ENCODE measurements at places on chromosomes 5 and 9.

DNA sequence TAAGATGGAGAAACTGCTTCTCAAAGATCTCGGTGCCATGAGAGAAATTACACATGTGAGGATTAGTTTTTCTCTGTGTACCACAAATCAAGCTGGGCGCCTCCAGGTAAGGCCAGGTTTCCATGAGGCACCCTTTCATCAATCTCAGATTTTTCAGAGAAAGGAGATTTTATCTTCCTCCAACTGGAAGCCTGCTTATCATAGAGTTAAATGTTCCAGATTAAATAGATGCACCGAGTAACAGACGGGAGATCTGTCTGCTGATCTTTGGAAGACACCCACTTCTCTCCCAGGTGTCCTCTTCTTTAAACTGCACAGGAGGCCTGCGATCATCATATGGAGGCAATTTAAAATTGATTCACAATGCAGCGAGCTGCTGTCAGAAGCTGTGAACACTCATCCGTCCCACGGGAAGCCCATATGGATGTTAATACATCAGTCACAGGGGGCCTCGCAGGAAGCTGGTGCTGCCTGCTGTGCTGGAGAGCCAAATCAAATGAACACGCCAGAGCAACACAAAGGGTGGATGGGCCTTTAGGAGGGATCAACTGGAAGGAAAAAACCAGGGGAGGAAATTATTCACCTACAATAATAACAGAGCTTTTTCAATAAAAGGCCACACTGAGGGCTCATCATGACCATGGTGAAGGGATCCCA, 93.3 kb downstream of the TLE1 start:
- peak; percentile 37 for DNase-seq

GRCh38 chr9:31759703-31760102, 624.7 kb upstream of the ACO1 start:
- no peak for DNase-seq

DNA sequence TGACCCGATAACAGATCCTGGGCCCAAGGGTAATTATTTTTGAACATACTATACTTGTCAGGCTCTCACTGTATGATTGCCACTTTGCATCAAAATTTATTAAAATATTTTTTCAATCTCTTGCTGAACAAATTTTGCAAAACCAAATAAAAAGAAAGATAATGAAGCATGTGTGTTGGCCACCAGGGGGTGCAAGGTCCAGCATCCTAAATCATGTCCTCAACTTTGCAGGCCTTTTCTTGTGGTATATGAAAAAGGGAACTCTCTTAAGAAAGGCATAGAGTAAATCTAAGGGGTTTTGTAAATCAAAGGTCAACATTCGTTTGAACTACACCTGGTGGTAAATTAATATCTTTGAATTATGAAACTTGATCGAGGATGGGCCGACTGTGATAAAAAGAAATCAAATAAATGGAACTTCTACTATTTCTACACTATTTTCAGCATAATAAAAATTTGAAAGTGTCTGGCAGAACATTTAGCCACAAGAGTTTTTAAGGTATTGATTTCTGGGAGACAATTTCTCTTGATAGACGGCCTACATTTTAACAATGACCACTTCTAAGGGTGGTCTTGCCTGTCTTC, 676.5 kb downstream of the DMRTA1 start:
- no peak for DNase-seq

- no peak for DNase-seq
These were observed 39.3 kb downstream of the NUDT12 start for GRCh38 chr5:103523319-103523718.

- DNase-seq, result no peak
These were observed 121.5 kb downstream of the FEM1C start for GRCh38 chr5:115423051-115423450.

- DNase-seq, result no peak
These were observed 24.9 kb upstream of the ELAVL2 start for GRCh38 chr9:23850690-23851629.

- peak; percentile 51 for DNase-seq
These were observed 25.0 kb downstream of the TNFSF8 start for GRCh38 chr9:114905170-114905940.

DNA sequence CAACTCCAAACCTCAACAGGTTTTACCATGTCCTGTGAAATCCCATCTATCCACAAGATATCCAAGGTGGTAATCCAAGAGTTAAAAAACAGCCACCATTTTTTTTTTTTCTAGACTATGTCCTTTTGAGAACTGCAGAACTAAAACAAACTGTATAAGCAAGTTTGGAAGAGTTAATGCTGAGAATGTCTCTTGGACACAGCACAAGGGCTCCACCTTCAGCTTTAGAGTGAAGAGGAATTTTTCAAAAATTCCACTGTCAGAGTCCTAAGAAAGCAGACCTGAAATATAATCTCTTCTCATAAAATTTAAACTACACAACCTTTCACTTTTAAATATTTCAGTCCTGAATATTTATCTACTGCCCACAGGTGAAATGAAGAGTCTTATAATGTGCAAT, 167.8 kb upstream of the CCNG1 start:
- DNase-seq, result no peak

DNA sequence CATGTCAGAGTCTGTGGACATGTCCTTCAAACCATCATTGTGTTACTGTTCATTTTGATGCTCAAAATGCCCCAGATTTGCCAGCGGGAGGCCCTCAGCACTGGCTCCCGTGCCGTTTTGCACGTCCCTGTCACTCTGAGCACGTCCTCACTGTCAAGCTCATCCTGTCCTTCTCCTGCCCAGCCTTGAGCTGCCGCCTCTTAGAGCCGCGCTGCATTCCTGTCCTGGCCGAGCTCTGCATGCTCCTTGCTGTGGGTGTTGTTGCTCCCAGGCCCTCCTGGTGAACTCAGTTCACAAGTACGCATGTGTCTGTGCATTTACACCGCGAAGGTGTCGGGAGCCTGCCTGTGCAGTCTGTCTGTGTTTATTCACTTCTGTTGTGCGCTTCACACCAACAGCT, 62.2 kb downstream of the WNK2 start:
- no peak for DNase-seq

DNA sequence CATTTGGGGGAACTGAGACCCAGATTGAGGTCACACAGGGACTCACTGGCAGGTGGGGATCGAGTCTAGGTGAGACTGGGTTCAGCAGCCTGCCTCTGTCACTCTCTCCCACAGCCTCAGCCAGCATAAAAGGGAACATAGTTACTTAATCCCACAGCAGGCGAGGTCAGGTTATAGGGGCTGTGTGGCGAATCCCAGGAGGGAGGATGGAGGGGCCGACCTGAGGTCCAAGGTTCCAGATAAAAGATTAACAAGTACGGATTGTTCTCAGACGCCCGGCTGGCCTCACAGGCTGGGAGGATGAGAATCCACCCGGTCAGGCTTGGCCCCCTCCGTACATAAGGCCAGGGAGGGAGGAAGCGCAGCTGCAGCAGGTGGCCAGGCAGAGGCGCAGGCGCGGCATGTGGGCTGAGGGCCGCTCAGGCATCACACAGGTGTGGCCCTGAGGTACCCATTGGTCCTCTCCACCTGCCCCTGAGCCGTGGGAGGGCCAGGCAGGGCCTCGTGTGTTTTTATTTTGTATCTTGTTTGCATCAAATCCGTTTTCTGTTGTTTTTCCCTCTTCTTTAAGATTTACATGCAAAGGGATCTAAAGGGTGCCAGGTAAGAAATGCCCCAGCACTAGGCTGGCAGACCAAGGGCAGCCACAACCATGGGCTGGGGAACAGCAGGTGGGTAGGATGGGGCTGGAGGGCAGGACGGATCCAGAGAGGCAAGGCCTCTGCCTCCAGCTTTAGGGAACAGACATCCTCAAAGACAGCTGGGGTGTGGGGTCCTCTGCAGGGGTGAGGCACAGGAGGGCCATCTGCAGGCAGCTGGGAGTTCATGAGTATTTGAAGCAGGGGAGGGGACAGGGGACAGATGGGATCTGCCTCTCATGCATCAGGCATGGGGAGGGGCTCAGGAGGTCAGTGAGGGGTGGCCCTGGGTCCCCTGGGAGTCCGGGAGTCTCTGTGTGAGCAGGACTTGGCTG, 3.6 kb downstream of the SUSD3 start:
- DNase-seq, result no peak

- DNase-seq, result no peak
These were observed 1.4 kb downstream of the ZSWIM6 start for GRCh38 chr5:61333321-61333953.

DNA sequence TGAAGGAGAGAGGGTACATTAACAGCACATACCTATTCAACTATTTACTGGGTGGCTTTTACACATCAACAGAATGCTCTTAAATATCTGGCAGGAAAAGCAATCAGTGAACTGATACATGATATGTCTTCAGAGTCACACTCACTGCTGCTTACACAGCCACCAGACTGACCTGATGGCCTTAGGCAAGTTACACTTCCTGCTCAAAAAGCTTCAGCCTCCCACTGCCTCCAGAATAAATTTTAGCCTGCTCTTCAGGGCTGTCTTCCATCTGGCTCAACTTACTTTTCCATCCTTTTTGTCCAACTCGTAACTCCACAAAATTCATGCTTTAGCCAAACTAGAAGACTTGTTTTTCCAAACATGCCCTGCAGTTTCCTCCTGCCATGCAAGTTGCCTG, 10.7 kb downstream of the LOX start:
- no peak for DNase-seq

DNA sequence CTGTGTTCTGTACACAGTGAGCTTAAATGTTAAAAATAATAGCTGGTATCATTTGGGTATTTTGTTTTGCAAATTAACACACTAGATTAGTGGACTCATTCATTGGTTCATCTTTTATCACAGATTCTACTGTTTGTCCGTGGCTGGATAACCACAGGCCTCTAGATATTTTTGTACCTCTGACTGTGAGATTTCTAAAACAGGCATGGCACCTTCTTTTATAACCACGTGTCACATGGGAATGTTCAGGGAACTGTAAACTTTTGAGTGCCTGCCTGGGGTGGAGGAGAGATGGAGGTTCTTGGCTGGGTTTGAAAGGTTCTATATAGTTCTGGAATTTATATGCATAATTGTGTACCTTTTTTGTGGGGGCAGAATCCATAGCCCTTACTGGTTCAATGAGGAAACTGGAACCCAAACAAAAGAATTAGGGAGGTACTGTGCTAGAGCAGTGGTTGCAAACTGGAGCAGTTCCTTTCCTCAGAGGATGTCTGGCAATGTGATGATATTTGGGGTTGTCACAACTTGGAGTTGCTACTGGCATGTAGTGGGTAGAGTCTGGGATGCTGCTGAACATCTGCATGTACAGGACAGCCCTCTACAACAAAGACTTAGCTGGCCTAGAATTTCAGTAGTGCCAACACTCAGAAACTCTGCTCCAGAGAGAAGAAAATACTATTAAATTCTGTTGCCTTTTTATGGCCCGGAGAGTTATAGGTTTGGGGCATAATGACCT, 16.9 kb downstream of the TLE4 start:
- DNase-seq, result no peak

DNA sequence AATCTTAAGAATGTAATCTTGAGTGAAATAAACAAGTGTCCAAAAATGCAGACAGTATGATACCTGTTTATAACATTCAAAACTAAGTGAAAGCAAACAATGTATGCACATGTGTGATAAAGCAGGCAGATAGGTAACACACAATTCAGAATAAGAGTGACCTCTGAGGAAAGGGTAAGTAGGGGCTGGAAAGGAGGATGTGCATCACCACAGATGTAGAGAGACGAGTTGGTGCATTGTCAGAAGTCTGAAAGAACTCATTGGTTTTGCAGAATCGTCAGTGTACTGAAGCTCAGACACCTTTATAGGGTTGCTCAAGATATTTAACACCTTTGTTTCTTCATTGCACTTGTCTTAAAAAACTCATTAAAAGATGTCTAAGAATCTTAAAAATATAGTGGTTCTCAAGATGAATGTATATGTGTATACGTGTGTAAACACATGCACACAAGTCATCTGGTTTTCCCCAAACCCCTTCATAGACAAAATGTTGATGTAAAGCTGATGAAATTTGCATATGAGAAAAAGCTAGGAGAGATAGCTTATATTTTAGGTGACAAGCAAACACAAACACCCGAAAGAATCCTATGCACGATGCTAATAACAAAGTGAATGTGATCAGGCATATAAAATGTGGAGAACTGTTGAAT, 197.6 kb upstream of the MEF2C start:
- no peak for DNase-seq

Data from NCI-H1417 treated with DMSO at 0.1 percent for 48 hours (cell line).